ENCODE measurements at places on chromosomes 2 and 18.

DNA sequence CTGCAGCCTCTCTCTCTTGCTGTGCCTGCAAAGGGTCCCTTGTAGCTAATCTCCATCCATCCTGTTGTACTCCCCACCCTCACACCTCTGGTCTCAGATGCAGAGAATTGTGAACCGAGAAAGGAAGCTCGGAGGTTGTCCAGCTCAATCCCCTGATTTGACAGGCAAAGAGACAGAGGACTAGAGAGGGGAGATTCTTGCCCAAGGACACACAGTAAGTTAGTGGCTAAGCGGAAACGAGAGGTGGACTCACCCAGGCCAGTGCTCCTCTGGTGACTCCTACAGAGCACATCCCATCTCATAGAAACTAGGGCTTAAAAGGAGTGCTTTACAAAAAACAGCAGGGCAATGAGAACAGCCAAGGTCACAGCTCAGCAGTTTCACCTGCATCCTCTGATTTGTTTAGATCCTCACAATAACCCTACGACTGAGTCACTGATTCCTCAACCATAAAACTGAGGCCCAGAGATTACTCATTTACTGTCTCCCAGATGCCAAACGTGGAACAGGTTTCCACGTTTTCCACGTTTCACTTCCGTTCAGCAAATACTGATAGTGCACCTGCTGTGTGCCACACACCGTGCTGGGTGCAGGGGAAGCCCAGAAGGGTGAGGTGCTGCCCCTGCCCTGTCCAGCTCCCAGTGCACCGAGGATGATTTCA is 22.1 kb downstream of the EHD3 start:
- DNase-seq = no peak

GRCh38 chr2:31109633-31110192 is 28.5 kb downstream of the GALNT14 start:
- DNase-seq = no peak

GRCh38 chr2:16321872-16322271 is 343.8 kb downstream of the CYRIA start:
- no peak for DNase-seq

DNA sequence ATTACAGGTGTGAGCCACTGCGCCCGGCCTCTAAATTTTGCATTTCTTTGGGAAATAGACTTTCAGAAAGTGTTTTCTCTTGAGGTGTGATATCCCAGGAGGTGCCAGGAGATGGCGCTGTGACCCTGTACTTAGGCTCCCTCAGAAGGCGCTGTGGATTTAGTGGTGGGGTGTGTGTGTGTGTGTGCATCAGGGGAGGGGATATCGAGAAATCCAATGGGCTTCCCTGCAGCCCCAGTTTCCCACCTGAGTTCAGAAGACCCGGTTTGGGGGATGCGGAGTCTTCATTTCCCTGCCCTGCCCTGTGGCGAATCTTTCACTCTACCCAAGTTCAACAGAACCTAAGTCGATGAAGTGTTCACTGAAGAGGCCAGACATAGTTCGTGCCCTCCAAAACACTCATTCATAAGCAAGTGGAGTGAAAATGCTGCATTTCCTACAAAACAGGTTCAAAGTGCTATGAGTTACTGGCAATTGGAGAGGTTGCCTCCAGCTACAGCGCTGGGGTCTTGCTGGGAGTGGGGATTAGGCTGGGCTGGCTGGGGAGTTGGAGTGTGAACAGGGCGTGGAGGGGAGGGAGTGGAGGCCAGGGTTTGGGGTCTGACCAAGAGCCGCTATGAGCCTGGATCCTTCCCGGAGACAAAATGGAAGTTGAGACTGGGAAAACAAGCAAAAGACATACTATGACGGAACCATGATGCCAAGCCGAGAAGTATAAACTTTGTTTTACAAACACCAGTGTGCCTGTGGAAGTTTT is 6.5 kb upstream of the WNT6 start:
- peak; percentile 60 for DNase-seq

GRCh38 chr2:163465440-163465839 is 270.4 kb downstream of the FIGN start:
- DNase-seq = no peak

GRCh38 chr2:62456721-62457539 is 49.1 kb downstream of the TMEM17 start:
- peak; percentile 73 for DNase-seq

- no peak for DNase-seq
Observed at GRCh38 chr18:65425366-65425765, 325.4 kb upstream of the CDH7 start.

- DNase-seq = no peak
Observed at GRCh38 chr2:8539743-8540551, 141.9 kb upstream of the ID2 start.

DNA sequence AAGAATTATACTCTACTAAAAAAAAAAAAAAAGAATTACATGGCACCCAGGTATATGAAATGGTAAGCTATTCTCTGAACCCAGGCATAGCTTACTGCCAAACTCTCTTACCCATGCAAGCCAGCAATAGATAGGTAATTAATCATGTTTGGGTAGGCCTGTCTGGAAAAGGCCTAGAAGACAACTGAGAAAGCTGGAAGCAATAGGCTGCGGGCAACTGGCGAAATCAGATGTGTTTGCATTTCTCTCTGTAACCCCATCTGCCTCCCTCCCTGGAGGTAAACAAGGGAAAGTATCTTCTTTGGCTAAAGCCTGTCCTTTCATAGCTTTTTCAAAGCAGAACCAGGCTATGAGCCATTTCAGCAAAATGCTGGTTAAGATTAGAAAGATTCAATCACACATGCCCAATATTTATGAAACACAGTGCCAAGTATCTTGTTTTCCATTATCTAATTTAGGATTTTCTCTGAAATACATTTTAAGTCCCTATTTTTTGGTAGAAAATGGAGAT is 934.8 kb upstream of the DDX18 start:
- DNase-seq = no peak

DNA sequence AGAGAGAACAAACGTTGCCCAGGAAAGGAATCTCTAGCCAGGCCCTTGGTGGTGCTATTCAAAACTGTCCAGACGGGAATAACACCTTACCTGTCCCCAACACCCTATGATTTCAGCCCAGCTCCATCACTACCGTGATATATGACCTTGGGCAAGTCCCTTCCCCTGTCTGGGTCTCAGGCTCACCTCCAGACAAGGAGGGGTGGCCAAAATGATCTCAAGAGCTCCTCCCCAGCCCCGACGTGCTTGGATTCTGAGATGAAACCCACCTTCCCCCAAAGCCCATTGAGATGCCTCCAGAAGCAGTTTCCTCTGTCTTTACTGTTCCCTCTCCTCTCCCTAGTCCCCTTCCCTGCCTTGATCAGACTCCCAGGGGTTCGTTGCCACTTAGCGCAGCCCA is 1.5 kb downstream of the KCNK3 start:
- no peak for DNase-seq

DNA sequence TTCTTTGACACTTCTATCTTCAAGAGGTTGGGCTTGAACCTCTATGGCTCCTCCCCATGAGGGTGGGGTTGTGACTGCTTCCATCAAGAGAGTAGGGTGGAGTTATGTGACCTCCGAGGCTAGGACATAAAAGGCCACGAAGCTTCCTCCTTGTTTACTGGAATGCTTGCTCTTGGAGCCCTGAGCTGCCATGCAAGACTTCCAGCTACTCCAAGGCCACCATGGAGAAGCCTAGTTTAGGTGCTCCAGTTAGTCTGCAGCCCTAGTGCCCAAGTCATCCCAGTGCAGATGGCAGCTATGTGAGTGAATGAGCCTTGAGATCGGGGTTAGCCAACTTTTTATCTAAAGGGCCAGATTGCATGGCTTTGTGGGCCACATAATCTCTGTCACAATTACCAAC is 2.4 kb upstream of the MERTK start:
- DNase-seq = no peak

- DNase-seq = no peak
Observed at GRCh38 chr2:133605011-133605765, 36.9 kb upstream of the NCKAP5 start.
